Activated CD4-positive, CD25-positive, alpha-beta regulatory T cell treated with anti-CD3 and anti-CD28 coated beads, Interleukin-2, amount 50 U/mL, for 16 hours (primary cell): ENCODE measurements at places on chromosomes 1 and 21.

DNA sequence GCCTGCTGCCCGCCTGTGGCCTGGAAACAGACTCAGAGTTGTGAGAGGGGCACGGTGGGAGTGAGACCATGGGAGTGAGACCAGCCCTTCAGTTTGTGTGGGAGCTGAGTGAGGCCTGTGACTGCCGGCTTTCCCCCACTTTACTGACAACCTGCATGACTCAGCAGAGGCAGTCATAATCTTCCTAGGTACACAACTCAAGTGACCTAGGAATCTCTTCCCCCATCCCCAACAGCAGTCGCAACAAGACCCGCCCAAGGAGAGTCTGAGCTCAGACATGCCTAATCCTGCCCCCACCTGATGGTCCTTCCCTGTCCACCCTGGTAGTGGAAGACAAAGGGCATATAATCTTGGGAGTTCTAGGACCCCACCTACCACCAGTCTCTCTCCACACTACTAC, 44.2 kb downstream of the KLHL20 start:
- no peak for DNase-seq

GRCh38 chr1:113210248-113210647, 137.2 kb downstream of the LRIG2 start:
- DNase-seq = no peak

DNA sequence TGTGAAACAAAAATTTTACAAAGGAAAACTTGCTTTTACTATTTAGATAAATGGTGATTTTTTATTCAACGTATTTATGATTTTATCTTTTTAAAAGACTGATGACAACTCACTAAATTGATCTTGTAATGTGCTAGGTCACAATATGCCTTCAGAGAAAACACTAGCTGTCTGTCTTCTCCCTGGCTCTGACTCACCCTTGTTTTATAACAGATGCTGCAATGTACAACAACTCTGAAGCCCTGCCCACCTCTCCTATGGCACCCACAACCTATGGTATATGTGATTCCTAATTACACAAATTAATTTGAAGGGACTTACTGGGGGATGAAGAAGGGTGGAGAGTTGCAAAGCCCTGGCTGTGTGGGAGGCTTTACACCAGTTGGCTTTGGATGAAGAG, 24.7 kb upstream of the HSD17B7 start:
- no peak for DNase-seq

DNA sequence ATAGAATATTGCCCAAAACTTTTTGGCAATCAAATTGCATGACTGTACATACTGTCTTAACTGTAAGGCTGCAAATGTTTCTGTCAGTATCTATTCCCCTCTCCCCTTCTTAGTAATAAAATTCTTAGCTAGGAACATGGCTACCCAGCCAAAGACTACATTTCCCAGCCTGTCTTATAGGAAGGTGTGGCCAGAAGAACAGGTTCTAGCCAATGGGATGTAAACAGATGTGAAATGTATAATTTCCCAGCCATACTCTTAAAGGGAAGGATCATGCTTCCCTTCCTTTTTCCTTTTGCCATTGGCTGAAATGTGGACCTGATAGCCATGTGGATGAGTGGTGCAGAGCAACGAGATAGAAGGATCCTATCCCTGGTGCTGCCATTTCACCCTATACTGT, 7.0 kb upstream of the HIVEP3 start:
- no peak for DNase-seq

DNA sequence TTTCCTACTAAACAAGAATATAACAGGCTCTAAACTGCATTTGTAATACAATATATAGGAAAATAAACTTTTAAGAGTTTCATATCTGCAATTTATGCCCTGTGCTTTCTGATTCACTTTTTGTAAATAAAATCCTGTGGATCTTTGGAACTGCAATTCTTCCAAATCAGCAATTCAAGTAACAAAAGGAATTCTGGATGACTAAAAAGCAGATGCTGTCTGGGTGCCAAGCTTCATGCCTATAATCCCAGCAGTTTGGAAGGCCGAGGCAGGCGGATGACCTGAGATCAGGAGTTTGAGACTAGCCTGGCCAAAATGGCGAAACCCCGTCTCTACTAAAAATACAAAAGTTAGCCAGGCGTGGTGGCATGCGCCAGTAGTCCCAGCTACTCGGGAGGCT, 6.3 kb downstream of the NME7 start:
- DNase-seq = no peak

GRCh38 chr1:111952125-111952657, 37.3 kb downstream of the KCND3 start:
- DNase-seq = no peak

GRCh38 chr1:233620065-233620464, 6.2 kb downstream of the KCNK1 start:
- no peak for DNase-seq

- no peak for DNase-seq
These were observed 46.0 kb downstream of the RHOU start for GRCh38 chr1:228781161-228781808.

DNA sequence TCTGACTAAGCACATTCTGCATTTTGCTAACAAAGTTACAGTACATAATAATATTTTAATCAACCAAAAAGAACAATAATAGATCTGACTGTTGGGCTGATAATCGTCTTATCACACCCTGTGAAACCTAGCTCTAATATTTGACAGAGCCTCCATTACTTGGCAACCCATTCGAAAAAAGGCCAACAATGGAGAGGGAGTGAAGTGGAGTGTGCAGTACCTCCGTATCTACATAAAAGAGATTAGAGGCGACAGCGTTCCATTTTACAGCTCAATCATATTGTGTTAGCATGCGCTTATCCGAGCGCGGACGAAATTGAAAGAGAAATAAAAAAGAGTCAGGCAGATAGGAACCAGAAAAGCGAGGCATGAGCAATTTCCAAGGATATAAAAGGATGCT, 137.3 kb upstream of the USH2A start:
- no peak for DNase-seq

- no peak for DNase-seq
These were observed 9.6 kb downstream of the SPATA46 start for GRCh38 chr1:162367073-162367472.

GRCh38 chr1:177309880-177310279, 139.1 kb downstream of the BRINP2 start:
- no peak for DNase-seq

- no peak for DNase-seq
These were observed 14.8 kb upstream of the CDCP2 start for GRCh38 chr1:54167422-54168139.
